ENCODE measurements at places on chromosomes 5 and 9.

- no peak for ATAC-seq
These were observed 56.3 kb downstream of the TSSK1B start for GRCh38 chr5:113378514-113378913.

- no peak for ATAC-seq
These were observed 149.7 kb downstream of the ESM1 start for GRCh38 chr5:54835647-54836046.

- ATAC-seq, result no peak
These were observed 207.1 kb downstream of the SGCD start for GRCh38 chr5:156534085-156534484.

DNA sequence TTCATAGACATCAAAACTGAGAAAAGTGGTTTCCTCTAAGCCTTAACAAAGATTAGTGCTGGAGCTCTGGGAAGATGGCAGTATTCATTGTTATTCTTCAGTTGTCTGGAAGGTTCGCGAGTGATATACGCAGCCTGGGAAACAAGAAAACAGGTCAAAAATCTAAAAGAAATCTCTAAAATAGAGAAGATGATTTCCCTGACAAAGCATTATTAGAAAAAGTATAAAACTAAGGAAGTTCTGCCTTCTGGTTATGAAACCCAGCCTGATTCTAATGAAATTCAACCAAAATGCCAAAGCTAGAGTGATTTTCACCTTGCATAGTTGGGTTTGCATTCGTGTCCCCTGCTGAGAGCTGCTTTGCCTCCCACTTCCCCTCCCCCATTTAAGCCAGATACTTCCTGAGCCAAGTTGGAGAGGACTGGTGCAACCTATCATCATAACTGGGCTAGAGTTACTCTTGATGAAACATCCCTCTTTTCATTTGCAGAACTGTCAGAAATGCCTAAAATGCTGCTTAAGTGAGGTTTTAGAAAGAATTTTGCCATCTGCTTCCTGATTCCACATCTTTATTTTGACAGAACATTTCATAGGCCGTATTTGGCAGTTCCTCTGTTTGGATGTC lies 48.4 kb downstream of the NDFIP1 start:
- ATAC-seq, result no peak

GRCh38 chr5:177598477-177598876 lies 1.5 kb upstream of the B4GALT7 start:
- ATAC-seq, result no peak

DNA sequence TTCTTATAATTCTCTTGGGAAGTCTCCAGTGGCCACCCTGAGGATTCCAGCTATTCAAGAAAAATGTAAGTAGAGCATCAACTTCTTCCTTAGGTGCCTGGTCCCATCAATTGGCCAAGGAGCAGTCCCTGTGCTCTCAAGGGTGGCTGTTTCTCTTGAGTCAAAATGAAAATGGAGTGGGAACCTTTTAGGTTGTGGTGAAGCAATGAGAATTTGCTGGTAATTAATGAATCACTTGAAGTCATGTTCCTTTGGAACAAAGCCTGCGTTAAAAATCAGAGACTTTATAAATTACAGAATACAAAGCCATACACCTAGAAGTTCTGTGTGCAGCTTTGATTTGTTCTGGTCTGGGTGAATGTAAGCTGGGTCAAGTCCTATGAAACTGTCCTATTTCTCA lies 48.9 kb downstream of the IL31RA start:
- ATAC-seq, result no peak

DNA sequence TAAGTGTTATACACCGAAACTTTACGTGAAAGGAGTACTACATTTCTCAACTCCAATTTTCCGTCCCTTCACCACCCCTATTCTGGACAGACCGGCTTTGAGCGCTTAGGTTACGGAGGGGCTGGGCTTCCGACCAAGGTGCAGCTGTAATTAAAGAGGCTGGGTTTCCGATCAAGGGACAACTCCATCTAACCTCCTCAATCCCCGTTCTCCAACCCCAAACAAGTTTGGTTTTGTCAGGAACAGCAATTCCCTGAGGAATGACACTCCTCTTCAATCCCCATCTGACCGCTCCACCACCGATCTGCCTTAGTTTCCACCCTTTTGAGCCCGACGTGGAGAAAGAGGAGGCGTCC lies 577 bp downstream of the TUT7 start:
- no peak for ATAC-seq

DNA sequence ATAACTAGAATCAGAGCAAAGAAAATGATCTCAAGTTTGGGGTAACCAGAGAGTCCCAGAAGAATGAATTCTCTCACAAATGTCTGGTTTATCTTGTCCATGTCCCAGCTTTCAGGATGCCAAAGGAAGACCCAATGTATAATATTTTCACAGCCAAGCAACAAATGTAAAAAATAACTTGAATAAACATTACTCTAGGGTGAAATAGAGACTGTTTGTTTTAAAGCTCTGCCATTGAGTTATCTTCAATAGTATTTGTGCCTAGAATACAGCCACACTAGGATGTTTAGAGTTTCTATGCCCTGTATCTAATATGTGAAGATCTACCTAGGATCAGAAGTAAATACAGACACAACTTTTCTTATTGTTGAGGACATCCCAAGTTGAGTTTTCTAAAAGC lies at the start of gene OR13C4:
Gene OR13C4 (minus strand): TSS at position 101 of the 400 bp plus-strand sequence. CDS start 0 bp downstream, at position 101.
- no peak for ATAC-seq

GRCh38 chr5:75091597-75091996 lies 39.2 kb upstream of the GCNT4 start:
- ATAC-seq, result no peak

DNA sequence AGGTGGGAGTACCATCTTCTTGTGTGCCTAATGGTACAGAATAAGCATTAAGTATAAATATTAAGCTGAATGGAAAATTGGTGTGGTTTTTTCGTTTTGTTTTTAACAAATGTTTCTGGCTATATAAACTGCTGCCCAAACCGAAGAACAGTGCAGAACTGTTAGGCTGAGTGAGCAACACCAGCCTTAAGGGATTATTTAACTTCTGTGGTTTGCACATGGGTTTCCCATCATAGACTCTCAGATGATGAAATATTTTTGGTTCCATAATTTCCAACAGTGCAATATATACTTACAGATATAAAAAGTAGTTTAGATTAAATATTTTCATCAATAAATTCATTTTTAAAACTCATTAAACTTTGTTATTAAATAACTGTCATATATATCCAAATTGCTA lies 16.4 kb downstream of the C5orf63 start:
- no peak for ATAC-seq

- ATAC-seq, result no peak
These were observed 81.9 kb downstream of the MED27 start for GRCh38 chr9:131997779-131998178.

- no peak for ATAC-seq
These were observed 52.3 kb upstream of the MTAP start for GRCh38 chr9:21750021-21750735.

DNA sequence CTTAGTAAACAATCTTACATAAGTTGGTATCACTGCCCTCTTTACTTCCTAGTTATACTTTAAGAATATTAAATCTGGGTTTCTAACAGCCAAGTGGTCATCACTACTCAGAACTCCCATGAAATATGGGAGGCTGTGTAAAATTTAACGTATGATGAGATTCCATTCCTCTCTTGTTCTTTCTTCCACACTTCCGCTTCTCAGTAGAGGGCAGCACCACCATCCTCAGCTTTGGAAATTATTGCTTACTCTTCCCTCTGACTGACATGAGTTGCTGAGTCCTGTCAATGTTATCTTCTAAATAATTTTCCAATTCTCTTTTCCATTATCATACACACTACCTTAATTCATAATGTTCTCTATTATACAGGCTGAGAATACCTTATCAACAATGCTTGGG lies 194.0 kb downstream of the RFX3 start:
- no peak for ATAC-seq

DNA sequence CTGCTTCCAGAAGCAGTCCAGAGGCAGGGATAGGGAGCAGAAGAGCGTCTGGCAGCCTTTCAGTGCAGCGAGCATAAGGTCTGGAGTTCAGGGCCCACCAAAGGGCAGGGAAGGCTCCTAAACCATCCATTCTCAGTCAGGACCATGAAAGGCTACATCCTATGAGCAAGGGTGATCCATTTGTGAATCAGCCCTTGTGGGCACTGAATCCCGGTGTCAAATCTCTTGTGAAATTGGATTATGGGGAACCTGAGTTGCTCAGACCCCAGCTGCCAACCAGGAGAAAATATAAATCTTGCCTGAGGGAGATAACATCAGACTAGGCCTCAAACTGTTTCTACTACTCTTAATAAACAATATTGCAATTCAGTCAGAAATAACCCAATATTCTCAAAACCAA lies 204.4 kb downstream of the SYK start:
- no peak for ATAC-seq

GRCh38 chr5:57955511-57955910 lies 472.9 kb upstream of the ACTBL2 start:
- no peak for ATAC-seq

GRCh38 chr9:36007852-36008251 lies 28.9 kb upstream of the RECK start:
- ATAC-seq, result no peak

- no peak for ATAC-seq
These were observed 260.1 kb upstream of the RGMB start for GRCh38 chr5:98513380-98513779.

GRCh38 chr9:69573651-69574050 lies 98.5 kb downstream of the APBA1 start:
- no peak for ATAC-seq

DNA sequence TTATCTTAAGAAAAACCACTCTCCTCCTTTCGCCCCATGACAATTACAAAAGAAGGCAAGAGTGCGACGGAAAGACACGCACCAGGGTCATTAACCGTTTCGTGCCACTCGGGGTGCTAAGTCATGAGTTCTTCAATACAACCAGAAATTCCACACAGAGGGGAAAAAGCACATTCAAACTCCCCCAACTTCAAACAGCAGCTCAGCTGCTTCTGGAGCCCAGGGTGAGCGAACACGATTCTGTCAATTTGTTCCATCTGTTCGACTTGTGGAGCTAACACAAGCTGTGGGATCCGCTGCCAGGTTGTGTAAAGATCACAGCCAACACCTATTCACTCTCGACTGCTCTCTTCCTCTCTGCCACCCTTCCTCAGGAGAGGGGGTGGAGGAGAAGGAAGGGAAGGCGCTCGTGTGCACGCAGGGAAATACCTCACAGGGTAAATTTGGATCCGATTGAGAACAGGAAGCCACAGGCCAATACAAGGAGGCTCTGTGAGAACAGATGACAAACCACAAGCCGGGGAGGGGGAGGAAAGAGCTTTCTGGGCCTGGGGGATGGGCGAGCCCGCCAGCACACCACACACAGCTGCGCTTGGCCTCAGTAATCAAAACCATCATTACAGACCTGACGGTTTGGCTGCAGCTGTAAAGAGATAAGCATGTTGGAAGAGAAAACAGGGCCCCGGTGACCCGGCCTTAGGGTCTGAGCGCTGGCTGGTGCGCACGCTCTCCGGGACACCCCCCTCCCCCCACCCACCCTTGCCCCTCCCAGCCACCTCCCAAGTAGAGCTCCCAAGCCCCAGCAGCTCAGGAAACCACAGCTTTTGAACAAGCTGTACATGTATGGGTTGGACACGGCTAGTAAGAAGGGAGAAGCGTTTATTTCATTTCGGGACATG lies 54.3 kb downstream of the PTCH1 start:
- ATAC-seq, result peak; percentile 93

- ATAC-seq, result peak; percentile 71
These were observed 31.0 kb downstream of the ABLIM3 start for GRCh38 chr5:149172261-149172660.

GRCh38 chr5:91307048-91307447 lies 76.1 kb downstream of the ARRDC3 start:
- ATAC-seq, result no peak

GRCh38 chr5:173278172-173278571 lies 43.2 kb upstream of the NKX2-5 start:
- no peak for ATAC-seq
